Right cardiac atrium (tissue), 5 donors: ENCODE measurements at places on chromosomes 1 and 21. TPM values are rescaled to one million over a fixed set of nuclear protein-coding genes. Genes with fewer than 3 reads are reported as not detected.

DNA sequence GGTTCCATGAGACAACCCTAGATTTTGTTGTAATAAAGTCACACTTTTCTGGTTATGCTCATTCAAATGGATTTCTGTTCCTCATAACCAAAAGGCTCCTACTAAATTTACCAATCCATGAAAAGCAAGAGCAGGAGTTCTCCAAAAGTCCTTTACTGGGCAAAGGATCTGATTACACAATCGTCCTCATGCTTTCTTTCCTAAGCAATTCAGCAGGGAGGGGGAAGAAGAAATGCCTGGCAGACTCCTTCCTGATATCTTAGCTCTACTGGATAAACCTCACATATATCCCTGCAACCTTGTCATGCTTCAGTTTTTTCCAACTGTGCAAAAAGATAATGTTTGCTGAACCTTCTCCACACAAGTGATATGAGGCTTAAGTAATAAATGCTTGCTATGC lies 67.6 kb upstream of the GUCA2B start:
- DNase-seq, result no peak

MSH4 gene
- polyA plus RNA-seq, result 0.16 TPM

- no peak for DNase-seq
Observed at GRCh38 chr21:40635391-40635790, 211.6 kb downstream of the DSCAM start.

ARHGEF16 gene
- polyA plus RNA-seq, result 1.4 TPM

- DNase-seq, result no peak
Observed at GRCh38 chr1:233667741-233668140, 53.8 kb downstream of the KCNK1 start.

OR10J1 gene
- not detected for polyA plus RNA-seq

BATF3 gene
- polyA plus RNA-seq, result 0.75 TPM

- DNase-seq, result no peak
Observed at GRCh38 chr1:203075236-203076030, 10.4 kb downstream of the MYOG start.

DNA sequence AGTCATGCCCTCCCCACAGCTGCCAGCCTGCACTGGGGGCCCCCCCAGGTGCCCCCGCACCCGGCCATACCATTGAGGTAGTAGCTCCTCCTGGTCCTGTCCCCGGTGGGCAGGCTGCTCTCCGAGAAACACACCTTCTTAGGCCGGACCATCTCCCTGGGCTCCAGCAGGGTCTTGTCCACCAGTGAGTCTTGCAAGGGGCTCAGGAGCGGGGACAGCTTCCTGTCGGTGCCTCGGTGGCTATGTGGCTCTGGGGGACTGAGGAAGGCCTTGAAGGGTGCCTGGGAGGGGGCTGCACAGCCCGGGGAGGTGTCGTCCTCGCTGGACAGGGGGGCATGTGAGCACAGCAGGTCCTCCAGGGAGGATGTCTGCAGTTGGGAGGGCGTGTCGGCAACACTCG lies 12.9 kb upstream of the FTCD start:
- no peak for DNase-seq

TMEM201 gene
- polyA plus RNA-seq, result 14.5 TPM

- DNase-seq, result no peak
Observed at GRCh38 chr1:45635211-45635610, 11.4 kb upstream of the CCDC17 start.

DNA sequence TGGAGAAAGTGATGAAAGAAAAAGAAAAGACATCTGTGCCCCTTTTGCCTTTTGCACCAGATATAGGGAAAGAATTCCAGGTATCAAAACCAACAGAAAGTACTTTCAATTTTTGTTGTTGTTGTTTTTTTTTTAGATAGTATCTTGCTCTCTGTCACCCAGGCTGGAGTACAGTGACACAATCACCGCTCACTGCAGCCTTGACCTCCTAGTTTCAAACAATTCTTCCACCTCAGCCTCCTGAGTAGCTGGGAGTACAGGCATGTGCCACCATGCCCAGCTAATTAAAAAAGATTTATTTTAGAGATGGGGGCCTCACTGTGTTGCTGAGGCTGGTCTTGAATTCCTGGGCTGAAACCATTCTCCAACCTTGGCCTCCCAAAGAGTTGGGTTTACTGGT lies 31.3 kb upstream of the IVNS1ABP start:
- DNase-seq, result no peak

MARCKSL1 gene
- 30.6 TPM for polyA plus RNA-seq

- no peak for DNase-seq
Observed at GRCh38 chr1:201376464-201377374, 761 bp downstream of the TNNT2 start.

DNA sequence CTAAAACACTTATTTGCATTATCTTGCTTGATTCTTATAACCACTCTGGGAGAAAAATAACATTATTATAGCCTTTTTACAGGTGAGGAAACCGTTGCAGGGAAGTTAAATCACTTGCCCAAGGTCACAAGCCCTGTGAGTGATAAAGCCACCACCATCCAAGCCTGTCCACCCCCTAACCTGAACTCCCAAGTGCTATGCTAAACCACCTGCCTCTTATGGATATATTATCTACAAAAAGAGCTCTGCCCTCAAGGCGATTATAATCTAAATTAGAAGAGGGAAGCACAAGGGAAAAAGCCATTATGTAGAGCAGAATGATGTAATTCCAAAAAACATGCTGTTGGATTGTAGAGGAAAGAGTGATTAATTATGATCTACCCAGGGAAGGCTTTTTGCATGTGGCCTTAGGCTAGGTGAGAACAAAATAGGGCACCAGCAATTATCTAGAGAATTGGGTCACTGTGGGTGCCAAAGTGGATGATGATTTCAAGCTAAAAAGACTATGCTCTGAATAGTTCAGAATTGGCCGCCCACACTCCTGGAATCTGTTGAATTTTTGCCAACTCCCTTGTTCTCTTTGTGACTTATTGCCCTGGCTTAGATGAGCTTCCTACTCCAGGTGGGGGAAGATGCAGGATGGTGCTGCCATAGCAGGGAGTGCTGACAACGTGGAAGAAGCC lies 205.3 kb downstream of the FGGY start:
- DNase-seq, result no peak

RGSL1 gene
- not detected for polyA plus RNA-seq

DNA sequence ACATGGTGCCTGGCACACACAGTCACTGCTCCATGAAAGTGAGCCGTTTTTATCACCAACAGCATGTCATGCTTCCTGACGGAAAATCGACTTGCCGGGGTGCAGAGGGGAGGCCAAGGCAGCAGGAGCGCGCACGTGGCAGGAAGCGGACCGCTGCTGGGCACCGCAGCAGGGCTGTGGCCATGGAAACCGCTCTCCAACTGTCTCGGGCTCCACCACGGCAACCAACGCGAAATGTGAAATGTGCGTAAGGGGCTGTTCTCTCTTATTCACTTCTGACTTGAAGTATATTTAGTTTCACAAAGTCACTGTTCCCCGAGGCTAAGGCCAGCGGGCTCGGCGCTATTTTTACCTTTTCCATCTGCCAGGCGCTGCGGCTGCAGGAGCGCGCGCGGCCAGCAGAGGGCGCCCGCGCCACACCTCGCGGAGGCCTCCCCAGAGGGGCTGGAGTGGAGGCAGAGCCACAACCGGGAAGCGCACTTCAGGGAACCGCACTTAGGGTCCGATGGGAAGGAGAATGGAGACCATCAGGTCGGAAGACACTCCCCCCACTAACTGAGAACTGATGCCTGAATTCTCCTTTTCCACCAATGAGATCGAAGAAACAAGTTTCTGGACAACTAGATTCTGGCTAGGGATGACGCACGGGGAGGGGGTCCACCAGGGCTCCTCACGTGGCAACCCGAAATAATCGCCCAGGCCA lies 19.7 kb downstream of the RCC2 start:
- peak; percentile 91 for DNase-seq

S100PBP gene
- 8.1 TPM for polyA plus RNA-seq

DNA sequence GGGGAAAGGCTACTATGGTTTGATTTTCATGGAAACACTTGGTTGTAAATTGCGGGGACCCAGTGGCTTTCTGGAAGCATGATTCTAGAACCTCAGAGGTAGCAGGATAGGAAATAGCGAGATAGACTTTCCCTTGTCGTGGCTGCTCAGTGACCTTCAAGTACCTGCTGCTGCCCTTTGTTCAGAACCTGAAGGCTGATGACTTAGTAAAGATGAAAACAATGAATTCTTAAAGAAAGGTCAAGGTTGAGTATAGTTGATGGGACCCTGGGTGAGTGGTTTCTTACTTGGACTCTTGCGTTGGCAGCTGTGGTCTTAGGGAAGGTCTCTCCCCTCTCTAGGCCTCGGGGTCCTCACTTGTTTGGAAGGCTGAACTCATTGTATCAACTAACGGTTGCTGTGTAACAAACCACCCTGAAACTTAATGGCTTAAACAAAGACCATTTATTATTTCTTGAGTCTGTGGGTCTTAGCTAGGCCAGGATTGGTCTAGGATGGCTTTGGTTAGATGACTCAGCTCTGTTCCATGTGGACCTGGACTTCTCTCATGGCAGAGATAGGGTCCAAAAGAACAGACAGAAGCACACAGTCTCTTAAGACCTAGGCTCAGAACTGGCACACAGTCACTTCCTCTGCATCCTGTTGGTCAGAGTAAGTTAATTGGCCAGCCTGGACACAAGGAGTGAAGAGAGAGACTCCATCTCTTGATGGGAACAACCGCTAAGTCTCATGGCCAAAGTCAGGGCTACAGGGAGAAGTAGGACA lies 89.2 kb upstream of the SELENON start:
- no peak for DNase-seq

DNA sequence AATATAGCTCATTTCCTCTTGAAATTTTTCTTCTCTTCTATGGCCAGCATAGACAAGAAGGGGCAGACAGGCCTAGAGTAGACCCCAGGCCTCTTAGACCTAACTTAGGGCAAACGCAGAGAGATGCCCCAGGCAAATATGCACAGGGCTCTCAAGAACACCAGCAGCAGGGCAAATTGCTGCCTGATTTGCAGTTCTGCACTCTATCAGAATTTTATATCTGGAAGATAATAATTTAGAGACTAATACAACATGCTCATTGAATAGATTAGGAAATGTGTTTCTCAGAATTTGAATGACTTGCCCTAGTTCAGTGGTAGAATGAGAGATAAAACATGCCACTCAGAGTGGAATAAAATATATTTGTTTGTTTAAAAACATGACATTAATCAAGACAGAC lies 200.4 kb upstream of the ADGRL2 start:
- no peak for DNase-seq

AGRN gene
- 12.0 TPM for polyA plus RNA-seq

DNA sequence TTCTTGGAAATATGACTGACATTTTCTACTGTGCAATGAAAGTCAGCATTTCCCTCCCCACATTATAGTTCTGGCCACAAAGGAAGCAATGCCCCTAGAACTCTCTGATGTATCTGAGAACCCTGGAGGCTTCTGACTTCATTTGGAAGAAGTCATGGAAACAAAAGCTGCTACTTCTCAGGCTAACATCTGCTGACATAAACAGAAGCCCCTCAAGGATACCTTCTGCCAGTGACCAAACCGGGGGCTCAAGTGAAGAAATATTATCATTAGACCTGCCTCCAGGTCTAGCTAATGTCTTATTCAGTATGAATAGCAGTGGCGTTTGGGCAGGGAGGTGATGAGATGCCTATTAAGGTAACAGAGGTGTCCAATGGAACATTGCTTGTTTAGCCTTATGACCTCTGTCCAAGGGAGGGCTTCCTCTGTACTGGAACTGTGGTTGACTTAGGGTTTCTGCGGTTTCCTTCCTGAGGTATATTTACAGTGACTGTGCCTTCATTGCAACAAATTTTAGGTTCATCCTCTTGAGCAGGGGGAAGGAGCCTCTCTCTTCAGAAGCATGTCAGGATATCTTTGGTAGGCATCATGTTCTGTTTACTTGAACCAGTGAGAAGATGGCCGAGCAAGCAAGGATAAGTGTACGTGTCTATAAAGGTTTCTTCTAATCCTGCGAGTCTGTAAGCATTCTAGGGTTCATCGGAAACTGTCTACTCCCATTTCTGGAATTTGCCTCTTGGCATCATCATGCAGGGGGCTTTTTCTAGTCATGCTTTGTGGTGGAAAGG lies 161.7 kb downstream of the PBX1 start:
- no peak for DNase-seq

SPRR2F gene
- not detected for polyA plus RNA-seq

DNA sequence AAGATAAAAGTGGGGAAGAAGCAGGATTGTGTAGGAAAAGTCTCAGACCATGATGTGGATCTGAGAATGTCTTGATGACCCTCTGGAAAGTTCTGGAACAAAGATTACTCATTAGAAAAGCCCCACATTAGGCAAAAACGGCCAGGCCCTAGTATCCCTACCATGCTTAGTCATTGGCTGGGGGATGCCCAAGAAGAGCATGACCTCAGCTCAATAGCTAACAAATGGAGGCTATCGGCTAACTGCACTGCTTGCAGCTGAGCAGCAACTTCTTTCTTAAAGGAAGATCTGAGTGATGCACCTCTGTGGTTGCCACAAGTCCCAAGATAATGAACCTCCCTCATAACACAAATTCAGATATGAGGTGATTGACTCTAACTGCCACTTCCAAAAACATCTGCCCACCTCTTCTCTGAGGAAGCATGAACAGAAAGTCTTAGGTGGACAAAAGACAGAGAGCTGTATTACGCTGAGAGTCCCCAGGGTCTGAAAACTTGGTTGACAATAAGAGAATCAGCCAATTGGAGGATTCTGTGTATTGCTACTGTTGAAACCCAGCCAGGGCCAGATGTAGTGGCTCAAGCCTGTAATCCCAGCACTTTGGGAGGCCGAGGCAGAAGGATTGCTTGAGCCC lies 64.6 kb upstream of the AK4 start:
- no peak for DNase-seq

OR2T33 gene
- polyA plus RNA-seq, result not detected

LCE1C gene
- not detected for polyA plus RNA-seq
